ENCODE measurements at places on chromosomes 12 and 14. TPM values are rescaled to one million over a fixed set of nuclear protein-coding genes. Genes with fewer than 3 reads are reported as not detected.

KLHL33 gene
- 0.71 TPM for polyA plus RNA-seq

PLEKHG3 gene
- 94.4 TPM for polyA plus RNA-seq

HOTAIR gene
- 2.7 TPM for polyA plus RNA-seq

GRCh38 chr12:58513852-58514251, 406.5 kb downstream of the LRIG3 start:
- no peak for DNase-seq

GRCh38 chr12:85278598-85279448, 1.2 kb upstream of the ALX1 start:
- DNase-seq, result no peak

DNA sequence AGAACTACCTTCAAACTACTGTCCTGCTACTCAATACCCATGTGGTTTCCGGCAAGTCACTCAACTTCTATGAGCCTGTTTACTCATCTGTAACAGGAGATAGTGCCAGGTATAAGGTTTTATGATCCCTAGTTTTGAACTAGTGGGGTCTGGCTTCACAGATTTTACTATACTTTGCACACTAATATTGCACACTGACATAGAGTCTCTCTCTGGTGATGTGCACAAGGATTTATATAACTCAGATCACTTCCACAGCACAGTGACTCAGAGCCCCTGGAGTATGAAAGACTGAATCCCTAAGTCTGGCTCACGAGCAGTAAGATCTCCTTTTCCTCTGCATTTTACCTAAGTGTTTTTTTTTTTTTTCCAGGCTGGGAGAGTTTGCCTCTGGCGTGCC, 69.7 kb upstream of the SLC38A2 start:
- DNase-seq, result no peak

GRCh38 chr14:104359301-104359968, 220.1 kb upstream of the C14orf180 start:
- DNase-seq, result no peak

DNA sequence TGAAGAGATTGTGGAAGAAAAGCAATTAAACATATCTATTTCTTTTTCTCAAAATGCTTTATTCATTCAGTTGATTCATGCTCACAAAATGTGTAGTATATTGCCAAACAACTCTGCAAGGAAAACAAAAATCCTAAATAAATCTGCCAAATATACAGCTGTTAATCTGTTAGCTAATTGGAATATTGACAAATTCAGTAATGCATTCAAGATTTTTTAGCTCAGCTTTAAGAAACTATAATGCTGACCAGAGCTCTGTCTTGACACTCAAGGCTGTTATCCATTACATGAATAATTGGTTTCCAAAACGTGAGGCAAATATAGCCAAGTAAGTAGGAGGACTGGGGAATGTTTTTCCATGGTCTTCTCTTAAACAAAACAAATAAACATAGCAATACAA, 146.8 kb downstream of the TMTC2 start:
- DNase-seq, result no peak

DNA sequence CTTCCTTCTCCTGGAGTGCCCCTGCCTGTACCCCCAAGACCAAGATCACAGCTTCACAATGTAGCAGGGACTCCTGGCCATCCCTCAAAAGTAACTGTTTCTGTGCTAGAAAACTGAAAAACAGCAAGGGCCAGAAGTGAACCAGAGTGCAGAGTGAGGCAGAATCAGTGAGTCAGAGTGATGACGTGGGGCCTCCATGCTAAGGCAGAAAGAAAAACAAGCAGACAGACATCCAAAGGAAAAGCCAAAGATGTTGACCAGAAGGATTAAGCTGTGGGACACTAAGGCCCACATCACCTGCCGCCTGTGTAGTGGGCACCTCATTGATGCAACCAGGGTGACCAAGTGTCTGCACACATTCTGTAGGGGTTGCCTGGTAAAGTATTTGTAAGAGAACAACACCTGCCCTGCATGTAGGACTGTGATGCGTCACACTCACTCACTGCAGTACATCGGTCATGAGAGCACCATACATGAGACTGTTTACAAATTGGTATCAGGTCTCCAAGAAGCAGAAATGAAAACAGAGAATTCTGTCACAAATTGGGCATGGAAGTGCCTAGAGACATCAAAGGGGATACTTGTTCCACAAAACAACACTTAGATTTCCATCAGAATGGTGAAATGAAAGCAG, 51.2 kb downstream of the ARMH4 start:
- no peak for DNase-seq

GRCh38 chr14:104889375-104889757, 24.3 kb downstream of the CEP170B start:
- no peak for DNase-seq

GRCh38 chr12:11870041-11870451, 200.7 kb upstream of the BCL2L14 start:
- no peak for DNase-seq

DNA sequence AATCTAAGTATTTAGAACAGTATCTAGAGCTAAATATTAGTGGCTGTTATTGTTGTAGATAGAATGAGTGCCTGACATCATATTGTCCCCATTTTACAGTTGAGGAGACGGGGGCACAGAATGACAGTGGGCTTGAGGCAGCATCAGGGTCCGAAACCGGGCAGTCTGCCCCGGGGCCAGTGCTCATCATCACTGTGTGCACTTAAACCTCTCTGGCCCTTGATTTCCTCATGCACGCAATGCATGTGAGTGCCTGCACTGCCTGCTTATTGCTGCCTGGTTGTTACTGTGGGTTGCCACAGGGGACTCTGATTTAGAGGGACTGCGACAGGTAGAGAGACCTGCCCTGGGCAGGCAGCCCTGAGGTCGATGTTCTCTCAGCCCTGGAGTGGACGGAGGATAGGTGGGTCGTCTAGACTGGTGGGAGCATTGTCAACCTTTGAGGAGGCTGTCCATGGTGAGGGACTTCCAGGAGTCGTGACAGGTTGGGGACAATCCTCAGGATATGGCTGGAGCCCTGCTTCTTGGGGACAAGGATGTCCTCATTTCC, 9.8 kb downstream of the ACVRL1 start:
- no peak for DNase-seq

GRCh38 chr14:91202234-91202974, 42.1 kb downstream of the GPR68 start:
- no peak for DNase-seq

GRCh38 chr12:52327052-52327829, 6.0 kb upstream of the KRT83 start:
- peak; percentile 58 for DNase-seq

DNA sequence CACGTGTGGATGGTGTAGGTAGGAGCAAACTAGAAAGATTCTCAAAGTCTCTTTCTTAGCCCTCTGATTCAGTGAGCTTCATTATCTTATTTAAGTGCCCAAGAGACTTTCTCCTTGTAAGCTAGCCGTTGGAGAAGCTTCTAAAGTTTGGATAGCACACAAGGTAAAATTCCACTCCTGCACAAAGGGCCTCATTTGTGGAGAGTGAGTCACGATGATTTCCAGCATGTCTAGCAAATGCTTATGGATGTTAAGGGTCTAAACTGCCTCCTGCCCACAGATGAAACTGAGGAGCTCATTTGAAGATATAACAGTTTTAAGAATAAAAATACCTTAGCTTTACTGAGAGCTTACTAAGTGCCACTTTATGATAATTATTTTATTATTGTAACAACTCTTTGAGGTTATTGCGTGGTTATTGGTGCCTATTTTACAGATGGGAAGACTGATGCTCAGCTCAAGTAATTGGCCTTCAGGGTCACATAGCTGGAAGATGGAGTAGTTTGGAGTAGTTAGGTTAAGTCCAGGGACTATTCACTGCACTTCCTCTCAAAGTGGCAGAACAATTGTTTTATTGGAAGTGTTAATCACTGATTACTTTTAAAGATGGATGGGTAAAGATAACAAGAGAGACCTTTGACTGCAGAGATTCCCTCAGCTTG, 78.7 kb upstream of the HIF1A start:
- DNase-seq, result no peak

- DNase-seq, result no peak
Observed at GRCh38 chr14:77489041-77489440, 9.6 kb downstream of the ISM2 start.

- no peak for DNase-seq
Observed at GRCh38 chr12:132503618-132504204, 13.8 kb downstream of the FBRSL1 start.

GRCh38 chr14:94031883-94032279, 5.7 kb downstream of the OTUB2 start:
- DNase-seq, result no peak

DNA sequence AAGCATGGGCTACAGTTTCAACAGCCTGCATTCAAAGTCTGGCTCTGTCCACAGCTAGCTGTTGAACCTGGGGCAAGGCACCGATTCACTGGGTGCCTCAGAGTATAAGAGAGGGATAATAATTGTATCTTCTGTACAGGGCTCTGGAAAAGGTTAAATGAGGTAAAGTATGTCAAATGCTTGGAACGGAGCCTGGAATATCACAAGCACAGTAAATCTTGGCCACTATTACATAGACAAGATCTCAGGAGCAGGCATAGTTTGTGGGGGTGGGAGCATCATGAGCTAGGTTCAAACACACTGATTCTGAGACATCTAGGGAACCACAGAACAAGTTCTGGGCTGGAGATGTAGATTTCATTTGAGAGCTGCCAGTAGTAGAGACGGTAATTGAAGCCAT, 203.7 kb upstream of the NUDT4 start:
- DNase-seq, result no peak

GRCh38 chr12:90841336-90841735, 113.6 kb downstream of the CCER1 start:
- DNase-seq, result no peak

Measured in left renal pelvis (tissue), 4 donors.